ENCODE measurements at places on chromosomes 1 and 21.

- DNase-seq, result no peak
Measured at GRCh38 chr1:27152829-27153548, 1.9 kb downstream of the SLC9A1 start.

- DNase-seq, result no peak
Measured at GRCh38 chr1:212077028-212077427, 41.5 kb downstream of the DTL start.

DNA sequence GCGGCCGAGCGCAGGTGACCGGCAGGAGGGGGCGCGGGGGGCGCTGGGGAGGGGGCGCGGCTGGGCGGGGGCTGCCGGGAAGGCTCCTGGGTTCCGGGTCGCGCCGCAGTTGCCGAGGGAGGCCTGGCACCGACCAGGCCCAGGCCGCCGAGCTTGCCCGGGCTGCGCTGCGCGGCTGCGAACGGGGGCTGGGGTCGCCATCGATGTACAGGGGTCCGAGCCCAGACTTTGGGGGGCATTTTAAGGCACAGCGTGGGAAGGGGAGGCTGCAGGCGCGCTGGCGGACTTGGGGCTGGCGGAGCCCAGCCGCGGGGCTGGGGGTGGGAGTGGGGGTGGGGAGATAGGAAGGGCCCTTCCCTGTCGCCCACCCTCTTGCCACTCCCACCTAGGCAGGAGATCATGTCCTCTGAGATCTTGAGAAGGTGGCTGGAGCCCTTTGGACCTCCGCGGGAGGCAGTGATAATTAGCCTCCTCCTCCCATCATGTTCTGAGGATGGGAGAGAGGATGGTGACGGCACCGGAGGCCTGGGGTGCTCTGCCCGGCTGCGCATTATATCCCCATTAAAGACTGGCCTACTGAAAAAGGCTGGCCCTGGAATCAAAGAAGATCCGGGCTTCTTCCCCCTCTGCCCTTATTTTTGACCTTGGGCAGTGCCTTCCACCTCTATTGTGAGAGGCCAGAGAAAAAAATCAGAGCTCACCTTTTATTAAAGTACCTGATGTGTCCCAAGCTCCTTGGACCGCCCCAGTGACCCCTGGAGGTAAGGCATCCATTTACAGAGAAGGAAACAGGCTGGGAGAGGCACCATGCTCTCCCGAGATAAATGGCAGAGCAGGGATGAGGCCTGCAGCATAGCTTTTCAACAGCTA is 497 bp downstream of the FBXO44 start:
- DNase-seq, result no peak

DNA sequence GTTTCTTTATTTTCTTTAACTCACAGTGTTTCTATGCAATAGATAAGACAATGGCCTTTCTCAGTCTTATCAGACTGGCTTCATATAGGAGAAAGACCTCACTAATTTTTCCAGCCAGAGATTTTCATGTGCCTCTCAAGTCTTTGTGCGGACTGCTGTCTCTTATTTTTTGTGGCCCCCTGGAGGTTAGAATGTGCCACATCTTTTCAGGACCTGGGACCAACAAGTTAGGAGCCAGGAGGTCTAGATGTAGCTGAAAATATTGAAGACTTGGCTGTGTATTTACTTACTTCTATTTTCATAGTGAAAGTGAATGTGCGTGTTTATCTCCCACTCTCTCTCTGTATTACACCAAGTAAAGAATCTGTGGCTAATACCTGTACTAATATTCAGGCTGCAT is 42.1 kb upstream of the CFHR3 start:
- no peak for DNase-seq

GRCh38 chr1:205267306-205267902 is 39.7 kb downstream of the TMCC2 start:
- DNase-seq, result no peak

DNA sequence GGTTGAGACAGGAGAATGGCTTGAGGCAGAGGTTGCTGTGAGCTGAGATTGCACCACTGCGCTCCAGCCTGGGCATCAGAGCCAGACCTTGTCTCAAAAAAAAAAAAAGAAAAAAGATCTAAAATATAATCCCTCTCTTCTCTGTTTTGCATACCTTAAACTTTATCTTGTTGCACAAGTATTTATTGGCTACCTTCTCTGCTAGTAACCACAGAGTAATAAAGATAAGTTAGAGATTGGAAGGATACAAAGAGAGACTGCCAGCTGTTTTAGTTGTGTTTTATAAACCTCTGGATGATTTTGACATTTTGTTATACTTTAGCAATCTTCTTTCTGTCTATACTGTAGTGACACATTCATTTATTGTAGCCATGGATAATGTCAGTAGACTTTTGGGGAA is 27.7 kb downstream of the AGO3 start:
- DNase-seq, result no peak

DNA sequence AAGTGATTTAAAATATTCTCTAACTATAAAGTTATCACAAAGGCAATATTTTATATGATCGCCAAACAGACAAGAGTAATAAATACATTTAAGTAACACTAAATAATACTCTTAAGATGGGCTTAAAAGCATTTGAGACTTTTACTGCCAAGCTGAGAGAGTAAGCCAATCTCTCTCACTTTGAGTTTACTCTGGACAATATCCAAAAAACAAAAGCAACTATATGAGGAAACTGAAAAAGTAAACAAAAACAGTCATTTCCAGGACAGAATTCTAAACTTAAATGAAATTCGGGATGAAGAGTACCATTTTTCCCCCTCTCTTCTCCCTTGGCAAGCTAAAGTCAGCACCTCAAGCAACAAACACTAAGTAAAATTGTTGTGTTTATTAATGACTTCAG is 173.2 kb downstream of the COP1 start:
- DNase-seq, result no peak
